ENCODE measurements at places on chromosomes 5 and 9. TPM values are rescaled to one million over a fixed set of nuclear protein-coding genes. Genes with fewer than 3 reads are reported as not detected.

The ZBTB26 gene
- total RNA-seq = 4.9 TPM

The ADAM19 gene
- 21.7 TPM for total RNA-seq

The DOK3 gene
- 4.5 TPM for total RNA-seq

The ITGA1 gene
- total RNA-seq = 22.2 TPM

The PRLR gene
- total RNA-seq = 1.6 TPM

The CER1 gene
- total RNA-seq = not detected

The PANK3 gene
- total RNA-seq = 38.6 TPM

The FOXD1 gene
- total RNA-seq = not detected

The EMB gene
- 3.7 TPM for total RNA-seq

The GPR107 gene
- 23.9 TPM for total RNA-seq

The RGP1 gene
- 25.7 TPM for total RNA-seq

GRCh38 chr9:94872891-94873511 is 146.5 kb downstream of the AOPEP start:
- no peak for DNase-seq

DNA sequence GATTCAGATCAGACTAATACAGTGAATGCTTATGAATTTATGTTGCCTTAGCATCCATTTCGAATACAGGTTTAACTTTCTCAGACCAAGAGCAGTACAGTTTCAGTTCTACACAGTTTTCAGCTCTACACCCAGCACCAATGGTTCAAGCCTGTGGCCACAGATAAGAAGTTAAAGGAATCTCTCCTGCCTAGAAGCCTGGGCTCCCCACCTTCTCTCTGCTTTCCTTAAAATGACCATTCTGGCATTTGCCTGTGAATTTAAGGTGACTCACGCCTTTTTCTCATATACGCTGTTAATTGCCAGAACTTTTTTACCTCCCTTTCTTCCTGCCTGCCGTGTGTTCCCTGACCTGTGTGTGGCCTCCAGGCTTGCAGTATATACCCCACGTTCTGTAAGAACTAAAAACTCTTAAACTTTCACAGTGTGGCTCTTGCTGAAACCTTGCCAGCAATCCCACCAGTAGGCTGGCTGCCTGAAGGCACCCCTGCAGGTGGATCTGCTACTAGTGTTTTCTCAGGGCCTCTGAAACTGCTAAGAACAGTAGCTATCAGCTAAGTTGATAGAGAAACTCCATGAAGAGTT is 692.8 kb upstream of the CDH18 start:
- DNase-seq = no peak

DNA sequence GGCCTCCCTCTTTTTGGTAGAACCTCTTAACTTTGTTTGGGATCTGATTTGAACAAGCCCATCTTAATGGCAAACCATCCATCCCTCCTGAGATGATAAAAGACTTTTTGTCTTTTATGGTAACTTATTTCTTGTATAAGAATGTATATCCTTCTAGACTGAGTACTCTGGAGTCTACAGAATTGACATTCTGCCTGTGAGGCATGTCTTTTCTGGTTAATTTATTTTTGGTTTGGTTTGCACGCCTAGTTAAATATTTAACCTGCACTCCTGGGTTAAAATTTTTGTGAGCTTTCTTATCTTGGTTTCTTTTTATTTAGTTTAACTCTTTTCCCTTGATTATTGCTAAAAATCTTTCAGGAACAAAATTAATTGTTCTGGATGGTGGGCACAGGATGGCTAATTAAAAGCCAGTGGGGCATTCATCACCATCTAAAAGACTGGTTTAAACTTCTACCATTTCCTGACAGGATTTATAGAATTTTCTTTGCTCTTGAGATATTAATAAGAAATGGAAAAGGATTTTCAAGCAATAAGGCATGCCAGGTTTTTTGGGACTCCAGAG is 50.3 kb downstream of the PHAX start:
- no peak for DNase-seq

DNA sequence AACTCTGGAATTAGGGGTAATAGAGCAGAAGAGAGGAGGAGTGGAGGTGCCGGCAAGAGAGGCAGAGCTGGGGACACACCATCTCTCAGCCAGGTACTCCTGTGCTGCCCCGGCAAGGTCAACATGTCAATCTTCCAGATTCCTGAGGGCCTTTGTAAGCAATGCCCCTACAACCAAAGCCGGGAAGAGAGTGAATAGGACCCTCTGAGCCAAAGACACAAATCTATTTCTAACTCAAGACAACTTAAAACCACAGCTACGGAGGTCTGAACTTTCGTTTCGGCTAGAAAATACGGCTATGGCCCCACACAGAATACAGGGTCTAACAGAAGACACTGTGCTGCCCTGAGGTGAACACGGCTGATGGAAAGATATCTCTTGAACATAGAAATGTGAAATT is 66.6 kb downstream of the SERINC5 start:
- DNase-seq = no peak

DNA sequence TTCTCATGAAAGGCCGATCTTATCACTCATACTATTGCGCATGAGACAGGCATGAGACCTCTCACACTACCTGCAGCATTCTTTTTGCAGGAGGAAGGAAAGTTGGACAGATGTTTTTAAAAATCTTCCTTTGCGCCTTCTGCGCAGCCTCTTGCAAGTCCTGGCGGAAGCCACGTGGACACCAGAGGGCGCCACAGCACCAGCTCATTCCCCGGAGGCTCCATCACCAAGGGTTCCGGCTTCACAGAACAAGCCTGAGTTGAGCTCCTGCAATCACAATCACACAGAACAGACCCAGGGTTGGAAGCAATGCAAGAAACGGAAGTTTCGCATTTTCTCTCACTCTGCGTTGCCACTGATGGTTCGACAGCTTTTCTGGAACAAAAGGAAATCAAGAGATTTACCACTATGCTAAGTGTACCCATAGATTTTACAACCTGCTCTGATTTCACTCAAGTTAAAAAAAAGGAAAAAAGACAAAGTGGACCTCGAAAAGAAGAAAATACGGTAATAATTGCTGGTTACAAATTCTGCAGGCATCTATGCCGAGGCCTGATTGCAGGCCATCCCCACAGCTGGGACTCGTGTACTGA is 304.7 kb upstream of the MSX2 start:
- DNase-seq = peak; percentile 88

GRCh38 chr5:61732796-61733195 is 400.7 kb downstream of the ZSWIM6 start:
- no peak for DNase-seq

DNA sequence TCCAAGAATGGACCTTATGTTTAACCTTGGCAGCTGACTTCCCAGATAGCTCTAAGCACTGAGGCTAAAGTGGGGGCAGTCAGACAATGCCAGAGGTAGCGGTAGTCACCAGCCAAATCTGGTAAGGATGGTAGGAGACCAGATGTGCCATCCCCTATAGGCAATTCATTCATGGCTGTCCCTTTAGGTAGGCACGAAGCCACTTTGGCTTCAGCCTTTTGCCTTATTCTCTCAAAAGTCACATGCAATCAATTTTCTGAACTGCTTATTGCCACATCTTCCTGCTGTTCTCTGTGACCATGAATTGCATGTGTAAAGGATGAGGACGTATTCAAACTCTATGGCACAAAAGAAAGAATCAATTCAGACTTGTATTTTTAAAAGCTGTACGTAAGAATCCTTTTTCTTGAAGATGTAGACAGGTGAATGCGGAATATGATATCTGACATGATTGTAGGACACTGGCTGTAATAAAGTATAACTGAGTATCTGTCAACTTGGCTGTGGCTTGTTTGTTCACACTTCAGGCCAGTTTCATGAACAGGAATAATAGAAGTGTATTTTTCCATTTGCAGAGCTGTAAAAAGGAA is 611.7 kb downstream of the NR2F1-AS1 start:
- DNase-seq = no peak

- no peak for DNase-seq
Measured at GRCh38 chr5:31361234-31361633, 167.7 kb downstream of the CDH6 start.

GRCh38 chr9:99150451-99151171 is 45.7 kb downstream of the TGFBR1 start:
- no peak for DNase-seq

- no peak for DNase-seq
Measured at GRCh38 chr5:84438456-84438855, 53.8 kb upstream of the EDIL3 start.

GRCh38 chr5:110880413-110880812 is 141.6 kb downstream of the SLC25A46 start:
- DNase-seq = no peak

GRCh38 chr5:78320401-78320800 is 25.9 kb upstream of the AP3B1 start:
- DNase-seq = no peak

GRCh38 chr9:94870793-94871558 is 144.5 kb downstream of the AOPEP start:
- peak; percentile 55 for DNase-seq

- no peak for DNase-seq
Measured at GRCh38 chr5:38569180-38569579, 12.7 kb upstream of the LIFR start.

DNA sequence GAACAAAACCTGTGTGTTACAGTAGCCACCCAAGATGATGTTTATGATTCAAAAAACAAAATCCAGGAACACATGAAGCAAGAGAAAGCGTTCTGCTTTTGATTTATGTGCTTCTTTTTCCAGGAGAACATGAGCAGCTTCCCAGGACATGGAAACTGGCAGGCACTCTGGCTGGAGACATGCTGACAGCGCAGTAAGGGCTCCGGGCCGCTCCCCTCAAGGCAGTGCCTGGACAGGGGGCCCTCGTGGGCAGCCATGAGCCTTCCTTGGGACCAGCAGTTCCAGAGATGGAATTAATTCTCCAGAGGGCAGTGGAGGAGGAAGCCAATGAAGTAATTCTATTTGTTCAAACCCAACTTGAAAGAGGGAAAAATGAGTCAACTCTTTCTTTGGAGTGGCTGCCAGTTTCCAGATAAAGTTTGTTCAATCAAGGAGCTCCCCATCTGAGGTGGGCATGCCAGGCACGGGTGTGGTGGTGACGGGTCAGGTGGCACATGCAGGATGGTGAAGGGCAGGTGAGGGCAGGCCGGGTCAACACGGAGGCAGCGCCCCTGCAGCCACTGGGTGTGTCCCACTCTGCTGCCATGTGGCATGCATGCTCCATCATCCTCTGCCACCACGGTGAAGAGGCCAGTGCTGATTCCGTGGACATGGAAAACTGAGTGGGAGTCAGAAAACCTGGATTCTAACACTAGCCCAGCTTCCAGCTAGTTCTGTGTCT is 83.8 kb downstream of the OTULIN start:
- DNase-seq = no peak

GRCh38 chr5:179420476-179420875 is 75.2 kb upstream of the ADAMTS2 start:
- DNase-seq = no peak

GRCh38 chr9:15856591-15856990 is 303.7 kb downstream of the CCDC171 start:
- DNase-seq = no peak

DNA sequence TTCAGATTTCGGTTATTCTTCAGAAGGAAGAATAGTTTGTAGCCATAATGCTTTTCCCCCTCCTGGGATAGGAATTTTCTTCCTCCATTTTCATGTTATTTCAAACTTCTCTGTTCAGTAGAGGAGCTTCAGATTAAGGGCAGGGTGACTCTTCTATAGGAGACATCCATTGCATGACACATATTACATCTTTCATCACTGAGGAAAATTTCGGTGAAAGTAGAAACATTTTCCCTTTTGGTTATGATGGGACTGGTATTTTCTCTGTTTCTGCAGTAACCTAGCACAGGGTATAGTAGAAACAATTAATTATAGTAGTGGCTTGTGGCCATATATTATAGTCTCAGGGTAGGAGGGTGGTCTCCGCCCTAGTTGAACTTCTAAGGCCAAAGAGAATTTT is 1.1 kb downstream of the IPO11 start:
- no peak for DNase-seq

DNA sequence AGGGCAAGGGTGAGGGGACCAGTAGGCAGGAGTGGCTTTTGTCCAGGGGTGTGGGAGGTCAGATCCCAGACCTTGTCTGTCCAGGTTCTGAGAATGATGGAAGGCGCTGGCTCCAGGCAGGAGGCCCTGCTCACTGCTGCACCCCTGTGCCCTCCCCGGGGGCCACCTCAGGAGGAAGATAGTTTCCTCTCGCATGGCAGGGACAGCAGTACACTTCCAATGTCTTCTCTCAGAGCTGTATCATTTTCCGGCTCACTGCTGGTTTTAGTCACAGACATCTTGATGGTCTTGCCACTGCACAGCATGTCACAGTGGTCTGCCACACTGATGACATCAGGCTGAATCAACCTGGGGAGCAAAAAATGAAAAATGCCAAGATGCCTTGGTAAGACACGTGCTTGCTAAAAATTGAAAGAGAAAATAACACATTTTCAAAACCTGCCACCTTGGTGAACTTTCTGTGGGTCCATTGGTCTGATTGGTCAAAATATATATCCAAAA is 3.3 kb upstream of the SLC6A3 start:
- DNase-seq = no peak

GRCh38 chr5:131423056-131423455 is 159.2 kb downstream of the CDC42SE2 start:
- DNase-seq = no peak

DNA sequence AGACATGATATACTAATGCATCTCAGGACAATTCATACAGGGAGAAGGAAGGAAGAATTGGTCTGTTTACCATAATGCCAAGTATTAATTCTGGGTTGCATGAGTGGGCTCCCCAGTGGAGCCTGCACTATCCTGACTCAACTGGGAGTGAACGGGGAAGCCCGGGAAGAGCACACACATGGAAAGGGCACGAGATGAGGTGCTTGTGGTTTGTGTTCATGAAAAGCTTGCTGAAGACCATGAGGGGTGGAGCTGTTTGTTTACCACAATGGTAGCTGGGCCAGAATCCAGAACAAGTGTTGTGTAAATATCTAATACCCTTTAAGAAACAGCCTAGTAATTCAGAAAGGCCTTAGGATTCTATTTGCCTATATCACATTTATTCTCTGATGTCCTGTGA is 44.6 kb downstream of the POC5 start:
- no peak for DNase-seq

GRCh38 chr9:132820169-132820944 is 57.7 kb downstream of the AK8 start:
- no peak for DNase-seq

DNA sequence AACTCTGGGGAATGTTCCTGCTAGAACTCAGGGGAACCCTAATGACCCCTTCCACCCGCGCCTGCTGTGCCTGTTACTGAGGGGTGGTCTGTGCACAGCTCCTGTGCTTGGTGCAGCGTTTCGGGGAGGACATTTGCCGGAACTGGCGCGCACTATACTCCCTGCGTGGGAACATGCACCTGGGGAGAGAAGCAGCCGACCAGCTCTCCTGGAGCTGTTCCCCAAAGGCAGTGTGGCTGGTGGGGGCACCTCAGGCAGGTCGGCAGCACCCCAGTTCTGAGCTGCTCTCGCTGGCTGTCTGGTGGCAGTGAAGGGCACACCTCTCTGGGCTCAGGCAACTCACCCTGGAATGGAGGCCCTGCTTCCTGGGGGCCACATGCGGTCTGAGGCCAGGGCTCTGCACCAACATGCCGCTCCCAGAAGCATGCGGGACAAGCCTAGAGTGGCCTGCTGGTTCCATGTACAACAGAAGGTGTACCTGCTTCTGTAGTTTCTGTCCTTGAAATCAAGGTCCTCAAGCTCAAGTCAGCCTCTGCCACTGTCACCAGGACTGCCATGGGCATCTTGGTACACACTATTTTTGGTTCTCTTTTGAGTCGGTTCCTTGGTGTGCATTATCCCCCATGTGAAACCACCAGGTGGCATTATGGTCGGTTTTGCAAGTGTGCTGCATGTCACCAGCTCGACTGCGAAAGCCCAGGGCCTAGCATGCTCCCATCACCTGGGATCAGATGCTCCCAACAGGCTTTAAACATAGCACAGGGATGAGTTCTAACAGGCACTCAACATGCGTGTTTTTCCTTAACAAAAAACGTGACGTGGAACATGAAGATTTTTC is 7.8 kb upstream of the MRNIP start:
- no peak for DNase-seq
